ENCODE measurements at places on chromosomes 7 and 10.

DNA sequence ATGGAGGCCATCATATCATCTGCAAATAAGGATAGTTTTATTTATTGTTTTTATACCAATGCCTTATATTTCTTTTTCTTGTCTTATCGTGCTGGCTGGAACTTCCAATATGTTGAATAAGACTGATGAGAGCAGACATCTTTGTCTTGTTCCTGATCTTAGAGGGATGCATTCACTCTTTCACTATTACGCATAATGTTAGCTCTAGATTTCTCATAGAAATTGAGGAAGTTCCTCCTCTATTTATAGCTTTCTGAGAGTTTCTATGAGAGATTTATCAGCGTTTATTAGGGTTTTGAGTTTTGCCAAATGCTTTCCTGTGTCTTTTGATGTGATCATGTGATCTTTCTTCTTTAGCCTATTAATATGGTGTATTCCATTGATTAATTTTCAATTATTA lies 49.3 kb downstream of the COL28A1 start:
- no peak for DNase-seq

- no peak for DNase-seq
These were observed 19.8 kb upstream of the LANCL2 start for GRCh38 chr7:55345292-55345691.

DNA sequence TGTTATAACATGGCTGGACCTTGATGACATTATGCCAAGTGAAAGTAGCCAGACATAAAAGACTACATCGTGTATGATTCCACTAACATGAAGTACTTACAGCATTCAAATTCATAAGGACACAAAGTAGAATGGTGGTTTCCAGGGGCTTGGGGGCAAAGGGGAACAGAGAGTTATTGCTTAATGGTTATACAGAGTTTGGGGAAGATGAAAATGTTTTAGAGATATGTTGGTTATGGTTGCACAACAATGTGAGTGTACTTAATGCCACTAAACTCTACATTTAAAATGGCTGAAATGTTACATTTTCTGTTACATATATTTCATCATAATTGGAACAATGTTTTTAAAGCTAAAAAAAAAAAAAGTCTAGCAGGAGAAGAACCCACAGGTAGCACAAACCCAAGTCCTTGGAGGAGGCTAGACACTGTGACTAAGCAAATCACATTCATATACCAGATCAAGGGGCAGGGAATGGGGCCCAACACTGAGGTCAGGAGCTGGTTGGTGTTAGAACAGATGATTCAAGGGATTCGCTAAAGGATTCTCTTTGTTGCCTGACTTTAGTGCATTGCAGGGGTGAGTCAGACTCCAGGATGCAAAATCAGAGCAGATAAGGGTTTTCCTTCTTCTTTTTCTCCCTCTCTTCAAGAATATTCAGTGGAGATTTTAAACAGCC lies 25.1 kb upstream of the AOAH start:
- no peak for DNase-seq

GRCh38 chr7:90749262-90749661 lies 153.1 kb downstream of the CDK14 start:
- DNase-seq: no peak

DNA sequence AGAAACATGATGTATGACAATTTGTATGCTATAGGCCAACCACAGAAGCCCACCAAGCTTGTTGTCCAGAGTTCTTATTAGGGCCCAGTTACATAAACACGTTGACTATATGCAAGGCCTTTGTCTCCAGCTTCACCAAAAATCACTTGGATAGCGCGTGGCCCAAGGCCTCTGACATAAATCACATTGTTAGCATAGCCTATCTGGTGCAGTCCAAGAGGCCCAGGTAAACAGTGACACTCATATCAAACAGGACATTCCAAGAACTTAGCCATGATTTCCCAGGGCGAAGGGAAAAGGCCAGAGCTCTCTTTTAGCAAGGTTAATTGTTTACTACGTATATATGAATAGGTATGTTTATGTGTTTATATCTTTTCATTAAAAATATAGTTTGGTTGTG lies 337.2 kb upstream of the CELF2 start:
- no peak for DNase-seq

- DNase-seq: no peak
These were observed 3.0 kb upstream of the NANOS1 start for GRCh38 chr10:119026301-119027110.

DNA sequence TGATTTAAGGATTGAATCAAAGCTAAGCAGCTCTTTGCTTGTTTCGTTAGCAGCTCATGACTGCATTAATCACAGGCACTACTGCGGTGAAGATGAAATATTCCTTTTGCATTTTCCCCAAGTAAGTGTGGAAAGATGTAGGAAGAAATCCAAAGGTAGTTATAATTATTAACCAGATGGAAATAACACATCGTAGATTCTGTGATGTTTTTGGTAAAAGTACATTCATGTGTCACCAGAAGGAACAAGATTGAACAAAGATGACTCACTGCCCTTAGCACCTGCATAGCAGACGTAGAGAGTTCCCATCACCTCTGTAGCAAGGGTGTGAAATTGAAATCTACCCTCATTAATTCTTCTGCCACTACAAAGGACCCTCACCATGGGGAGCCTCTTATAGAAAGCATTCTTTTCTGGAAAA lies 37.1 kb downstream of the SMURF1 start:
- DNase-seq: no peak

DNA sequence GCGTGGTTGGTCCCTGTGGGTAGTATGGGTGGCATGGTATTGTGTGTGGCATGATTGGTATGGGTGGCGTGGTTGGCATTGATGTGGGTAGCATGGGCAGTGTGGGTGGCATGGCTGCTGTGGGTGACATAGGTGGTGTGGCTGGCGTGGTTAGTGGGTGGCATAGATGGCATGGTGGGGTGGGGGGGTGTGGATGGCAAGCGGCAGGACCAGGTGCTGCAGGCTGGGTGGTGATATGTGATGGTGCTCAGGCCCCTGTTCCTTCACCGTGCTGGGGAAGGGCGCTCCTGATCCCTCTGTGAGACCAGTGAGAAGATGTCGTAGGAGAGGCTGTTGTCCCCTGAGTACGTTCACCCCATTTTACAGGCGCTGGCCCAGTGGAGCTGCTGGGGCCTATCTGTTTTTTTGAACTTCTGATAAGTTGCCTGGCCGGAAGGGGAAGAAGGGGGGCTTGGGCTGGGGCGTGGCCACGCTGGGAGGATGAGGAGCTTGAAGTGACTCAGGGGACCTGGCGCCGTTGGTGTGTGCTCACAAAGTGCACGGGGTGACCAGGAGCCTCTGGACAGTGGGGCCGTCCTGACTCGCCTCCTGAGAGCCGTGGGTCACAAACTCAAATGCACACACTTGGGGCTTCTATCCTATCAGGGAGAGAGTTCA lies 17.5 kb downstream of the INPP5A start:
- DNase-seq: no peak

GRCh38 chr7:94258418-94259300 lies 136.0 kb upstream of the COL1A2 start:
- no peak for DNase-seq

- no peak for DNase-seq
These were observed 68.3 kb upstream of the FAM171A1 start for GRCh38 chr10:15439341-15439842.

GRCh38 chr7:89283302-89283701 lies 487.8 kb upstream of the TEX47 start:
- DNase-seq: no peak

DNA sequence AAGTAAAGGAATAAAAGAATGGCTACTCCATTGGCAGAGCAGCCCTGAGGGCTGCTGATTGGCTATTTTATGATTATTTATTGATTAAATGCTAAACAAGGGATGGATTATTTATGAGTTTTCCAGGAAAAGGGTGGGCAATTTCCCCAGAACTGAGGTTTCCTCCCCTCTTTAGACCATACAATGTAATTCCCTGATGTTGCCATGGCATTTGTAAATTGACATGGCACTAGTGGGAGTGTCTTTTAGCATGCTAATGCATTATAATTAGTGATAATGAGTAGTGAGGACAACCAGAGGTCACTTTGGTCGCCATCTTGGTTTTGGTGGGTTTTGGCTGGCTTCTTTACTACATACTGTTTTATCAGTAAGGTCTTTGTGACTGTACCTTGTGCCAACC lies 55.5 kb downstream of the BBS9 start:
- no peak for DNase-seq

DNA sequence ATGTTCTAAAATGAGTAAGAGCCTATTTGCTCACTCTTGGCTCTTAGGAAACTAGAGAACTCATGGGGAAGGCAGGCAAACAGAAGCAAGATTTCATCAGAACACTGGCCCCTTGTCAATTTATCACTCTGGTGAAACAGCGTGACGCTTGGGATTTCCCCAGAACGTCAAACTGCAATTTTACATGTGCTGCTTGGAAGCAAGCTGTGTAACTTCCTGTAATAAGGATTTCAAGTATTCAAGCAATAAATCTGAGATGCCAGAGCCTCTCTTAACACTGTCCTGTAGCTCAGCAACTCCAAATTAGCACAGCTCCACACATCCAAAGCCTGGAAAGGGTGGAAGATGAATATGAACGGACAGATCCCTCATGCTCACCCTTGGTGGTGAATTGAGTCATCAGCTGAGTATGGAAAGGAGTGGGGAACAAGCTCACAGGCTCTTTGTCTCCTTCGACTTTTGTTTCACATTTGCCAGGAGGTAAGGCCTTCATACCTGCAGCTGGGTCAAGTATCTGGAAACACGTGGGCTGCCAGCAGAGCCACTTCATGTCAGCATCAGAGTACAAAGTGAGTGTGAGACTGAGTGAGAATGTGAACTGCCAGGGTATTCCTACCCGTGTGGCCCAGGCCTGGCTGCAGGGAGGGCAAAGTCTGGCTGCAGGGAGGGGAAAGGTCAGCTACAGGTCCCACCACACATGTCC lies 140.4 kb upstream of the NAMPT start:
- DNase-seq: peak; percentile 82

DNA sequence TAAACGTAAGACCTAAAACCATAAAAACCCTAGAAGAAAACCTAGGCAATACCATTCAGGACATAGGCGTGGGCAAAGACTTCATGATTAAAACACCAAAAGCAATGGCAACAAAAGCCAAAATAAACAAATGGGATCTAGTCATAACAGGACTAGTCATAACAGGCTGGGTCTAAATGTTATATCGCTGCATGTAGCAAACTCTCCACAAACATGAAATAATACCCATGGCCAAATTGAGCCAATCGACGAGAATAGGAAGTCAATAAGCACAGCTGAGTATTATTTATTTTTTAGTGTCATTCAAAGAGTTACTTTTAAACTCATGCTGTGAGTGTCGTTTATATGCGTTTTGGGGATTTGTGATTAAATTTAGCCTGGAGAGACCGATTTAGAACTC lies 225.1 kb downstream of the TFEC start:
- DNase-seq: no peak

- no peak for DNase-seq
These were observed 95.8 kb downstream of the DKK1 start for GRCh38 chr10:52409928-52410327.

DNA sequence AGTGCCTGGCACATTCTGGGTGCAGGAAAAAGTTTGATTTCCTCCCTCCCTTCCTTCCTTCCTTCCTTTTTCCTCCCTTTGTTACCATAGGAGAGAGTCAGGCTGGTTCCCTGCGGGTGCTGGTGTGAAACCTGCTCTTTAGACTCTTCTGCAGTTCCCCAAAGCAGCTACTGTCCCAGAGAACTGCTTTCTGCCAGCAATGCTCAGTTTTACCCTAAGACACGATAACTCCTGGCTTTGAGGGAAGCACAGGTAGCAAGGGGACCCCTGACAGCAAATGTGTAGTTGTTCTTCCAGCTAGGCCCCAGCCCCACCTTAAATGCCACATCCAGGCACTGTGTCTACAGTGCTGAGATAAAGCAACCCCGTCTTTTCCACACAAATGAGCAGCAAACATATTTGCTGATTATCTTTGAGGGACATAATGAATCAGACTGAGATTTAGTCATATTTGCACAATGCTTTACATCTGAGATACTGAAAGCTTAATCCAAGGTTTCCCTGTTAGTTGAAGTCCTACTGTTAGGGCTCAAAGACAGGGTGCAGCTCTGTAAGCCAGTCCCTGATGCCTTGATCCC lies 55.5 kb downstream of the MET start:
- no peak for DNase-seq

GRCh38 chr7:29288181-29289091 lies 93.9 kb downstream of the CHN2 start:
- no peak for DNase-seq

GRCh38 chr7:113796557-113796956 lies 122.3 kb downstream of the PPP1R3A start:
- DNase-seq: no peak

DNA sequence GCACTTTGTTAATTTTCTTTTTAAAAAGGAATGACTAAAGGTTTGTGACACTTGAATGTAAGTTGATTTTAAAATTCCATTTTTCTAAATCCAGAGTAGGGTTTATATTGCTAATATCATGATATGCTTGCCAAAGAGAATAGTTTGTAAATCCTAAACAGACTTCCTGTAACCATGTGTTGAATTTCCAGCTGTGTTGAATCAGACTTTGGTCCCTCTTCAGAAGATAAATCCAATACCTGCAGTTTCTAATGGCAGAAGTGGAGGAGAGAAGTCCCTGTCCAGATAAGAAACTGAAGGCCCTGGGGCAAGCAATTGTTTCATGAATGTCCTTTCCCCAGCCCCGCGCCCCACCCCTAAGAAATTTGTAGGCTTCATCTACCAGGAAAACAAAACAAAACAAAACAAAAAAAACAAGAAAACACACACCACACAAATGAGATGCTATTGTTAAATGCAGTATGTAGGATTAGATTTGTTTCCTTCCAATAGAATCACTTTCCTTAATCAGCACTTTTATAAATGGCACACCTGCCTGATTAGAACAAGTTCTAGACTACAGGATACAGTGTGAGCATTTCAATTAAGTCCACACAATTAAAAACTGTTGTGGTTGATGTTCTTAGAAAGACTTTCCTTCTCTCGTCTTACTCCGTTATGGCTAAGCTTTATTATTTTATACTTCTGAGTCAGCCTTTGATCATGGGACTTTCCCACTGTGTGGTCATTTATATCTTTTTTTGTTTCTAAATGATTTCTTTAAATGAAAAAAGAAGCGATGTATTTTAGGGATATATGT lies 122.8 kb downstream of the KAT6B start:
- no peak for DNase-seq

- DNase-seq: no peak
These were observed 43.0 kb downstream of the SCRN1 start for GRCh38 chr7:29946428-29947186.

- DNase-seq: no peak
These were observed 11.8 kb upstream of the PDCD4 start for GRCh38 chr10:110859973-110860376.

DNA sequence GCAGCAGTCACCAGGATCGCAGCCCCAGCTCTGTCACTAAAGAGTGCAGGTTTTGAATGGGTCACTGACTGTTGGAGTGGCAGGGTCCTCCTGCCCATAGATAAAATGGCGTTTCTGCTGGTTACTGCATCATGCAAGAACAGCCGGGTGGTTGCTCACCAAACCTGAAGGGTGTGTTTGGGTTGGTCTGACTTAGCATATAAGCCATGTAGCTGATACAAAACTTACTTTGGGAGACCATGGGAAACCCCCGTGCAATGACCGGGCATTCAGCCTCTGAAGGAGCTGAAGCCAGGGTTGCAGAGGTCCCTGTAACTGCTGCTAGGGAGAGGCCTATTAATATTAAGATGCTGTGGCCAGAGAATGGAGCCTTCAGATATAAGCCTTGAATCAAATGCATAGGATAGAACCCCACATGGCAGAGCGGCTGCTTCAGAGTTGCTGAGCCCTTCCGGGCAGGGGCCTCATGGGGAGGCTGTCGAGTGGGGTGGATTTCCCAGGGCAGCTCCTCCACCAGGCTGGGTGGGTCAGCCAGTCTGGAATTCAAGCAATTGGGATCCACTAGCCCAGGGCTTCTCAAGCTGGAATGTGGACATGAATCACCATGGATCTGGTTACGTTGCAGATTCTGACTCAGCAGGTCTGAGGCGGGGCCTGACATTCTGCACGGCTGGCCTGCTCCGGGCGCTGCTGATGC lies 70.9 kb upstream of the CTBP2 start:
- DNase-seq: no peak

Measured in stimulated activated CD8-positive, alpha-beta memory T cell treated with anti-CD3 and anti-CD28 coated beads, Interleukin-4, amount 100 ng/mL, for 48 hours (primary cell).